Natural killer cell (primary cell): ENCODE measurements at places on chromosomes 2 and 18. TPM values are rescaled to one million over a fixed set of nuclear protein-coding genes. Genes with fewer than 3 reads are reported as not detected.

ZNF2 gene
- total RNA-seq = 2.4 TPM

ALPG gene
- not detected for total RNA-seq

TLX2 gene
- total RNA-seq = 0.45 TPM

GALNT13 gene
- total RNA-seq = not detected

INHBB gene
- not detected for total RNA-seq

- no peaks in the 10 kb centered on the region for H3K4me1 ChIP-seq
- H3K4me3 ChIP-seq = no peak overlapping the region
- H3K36me3 ChIP-seq = no peaks in the 10 kb centered on the region
- H3K27me3 ChIP-seq = no peaks in the 10 kb centered on the region
- H3K27ac ChIP-seq = no peak overlapping the region
These were observed 91.8 kb upstream of the SERTAD2 start for GRCh38 chr2:64745562-64745961.

- no peak for DNase-seq
- H3K4me3 ChIP-seq = no peak overlapping the region
- no peaks in the 10 kb centered on the region for H3K4me1 ChIP-seq
- no peaks in the 10 kb centered on the region for H3K36me3 ChIP-seq
These were observed 923.8 kb downstream of the LRP1B start for GRCh38 chr2:141207036-141207385.

DNA sequence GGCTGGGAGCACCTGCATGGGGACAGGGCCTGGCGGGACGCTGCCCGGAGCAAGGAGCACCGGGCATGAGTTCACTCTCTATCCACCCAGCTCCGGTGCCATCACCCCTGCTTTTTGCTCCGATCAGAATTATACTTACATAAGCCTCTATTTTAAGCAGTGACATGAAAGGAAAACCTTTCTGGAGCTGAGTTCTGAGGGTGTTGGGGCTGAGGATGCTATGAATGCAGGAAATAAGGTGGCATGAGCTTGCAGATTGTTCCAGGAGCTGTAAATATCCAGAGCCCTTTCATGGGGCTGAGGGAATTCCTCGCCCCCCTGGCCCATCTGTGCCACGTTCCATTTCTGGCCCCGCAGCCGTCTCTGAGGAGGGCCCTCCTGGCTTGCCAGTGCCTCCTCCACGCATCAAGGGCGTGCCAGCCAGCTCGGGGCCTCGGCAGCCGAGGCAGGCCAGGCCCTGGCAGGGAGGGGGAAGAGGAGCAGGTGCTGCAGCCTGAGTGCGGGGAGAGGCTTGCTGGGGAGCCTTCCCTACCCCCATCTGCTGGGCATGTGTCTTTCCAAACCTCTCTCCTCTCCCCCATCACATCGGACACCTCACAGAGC is 91.7 kb upstream of the MCFD2 start:
- H3K27ac ChIP-seq = no peak overlapping the region
- peaks cover 17% of the 10 kb centered on the region for H3K4me1 ChIP-seq
- no peak overlapping the region for H3K4me3 ChIP-seq
- H3K36me3 ChIP-seq = peaks cover 45% of the 10 kb centered on the region
- H3K27me3 ChIP-seq = no peaks in the 10 kb centered on the region
- DNase-seq = no peak

- H3K27me3 ChIP-seq = no peaks in the 10 kb centered on the region
- H3K36me3 ChIP-seq = no peaks in the 10 kb centered on the region
- no peak overlapping the region for H3K27ac ChIP-seq
- H3K4me3 ChIP-seq = no peak overlapping the region
These were observed 60.3 kb upstream of the PAPOLG start for GRCh38 chr2:60695793-60696192.

GRCh38 chr18:30625961-30626360 is 416.6 kb downstream of the DSC3 start:
- no peak for DNase-seq
- H3K4me3 ChIP-seq = no peak overlapping the region

DNA sequence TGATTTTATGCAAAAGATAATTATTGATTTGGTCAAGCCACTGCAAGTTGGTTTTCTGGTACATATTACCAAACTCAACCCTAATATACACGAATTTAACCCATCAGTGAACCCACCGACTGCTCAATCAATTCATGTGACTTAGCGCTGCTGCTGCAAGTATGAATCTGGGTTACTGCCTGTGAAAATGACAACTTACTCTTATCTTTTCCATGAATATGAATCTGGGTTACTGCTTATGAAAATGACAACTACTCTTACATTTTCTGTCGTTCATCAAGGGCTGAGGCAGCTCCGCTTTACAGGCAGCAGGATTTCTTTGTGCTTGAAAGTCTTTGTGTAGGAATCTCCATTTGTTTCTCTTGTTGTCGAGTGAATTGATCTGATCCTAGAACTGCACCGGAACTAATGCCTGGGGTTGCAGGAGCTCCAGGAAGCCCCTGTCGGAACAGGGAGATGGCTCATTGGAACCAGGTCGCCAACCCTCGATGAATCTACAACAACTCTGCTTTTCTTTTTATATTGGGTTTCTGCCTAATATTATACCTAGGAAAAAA is 22.1 kb upstream of the ALKAL2 start:
- H3K36me3 ChIP-seq = no peaks in the 10 kb centered on the region
- H3K27me3 ChIP-seq = no peaks in the 10 kb centered on the region
- H3K4me3 ChIP-seq = no peak overlapping the region
- no peak overlapping the region for H3K27ac ChIP-seq
- DNase-seq = no peak

- DNase-seq = no peak
- H3K4me1 ChIP-seq = peaks cover 18% of the 10 kb centered on the region
- no peak overlapping the region for H3K27ac ChIP-seq
- no peaks in the 10 kb centered on the region for H3K27me3 ChIP-seq
- H3K36me3 ChIP-seq = peaks cover 8% of the 10 kb centered on the region
These were observed 3.9 kb upstream of the DCTN1 start for GRCh38 chr2:74384051-74384450.

- no peak for DNase-seq
These were observed 166.7 kb downstream of the ST6GAL2 start for GRCh38 chr2:106719222-106719621.

DNA sequence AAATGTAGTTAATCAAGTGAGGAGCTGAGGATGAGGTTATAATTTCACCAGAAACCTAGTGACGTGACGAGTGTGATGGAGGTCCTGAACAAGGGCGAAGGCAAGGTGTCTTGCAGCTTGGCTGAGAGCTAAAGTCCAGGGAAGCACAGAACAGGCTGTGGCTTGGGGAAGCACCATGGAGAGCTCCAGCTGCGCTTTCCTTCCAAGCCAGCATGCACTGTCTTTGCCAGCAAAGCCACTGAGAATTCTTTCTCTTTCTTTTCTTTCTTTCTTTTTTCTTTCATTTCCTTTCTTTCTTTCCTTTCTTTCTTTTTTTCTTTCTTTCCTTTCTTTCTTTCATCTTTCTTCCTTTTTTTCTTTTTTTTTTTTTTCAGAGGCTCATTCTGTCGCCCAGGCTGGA is 239.3 kb downstream of the FBXO15 start:
- H3K27me3 ChIP-seq = no peaks in the 10 kb centered on the region
- H3K27ac ChIP-seq = no peak overlapping the region
- H3K36me3 ChIP-seq = no peaks in the 10 kb centered on the region
- DNase-seq = no peak
- no peaks in the 10 kb centered on the region for H3K4me1 ChIP-seq

- H3K36me3 ChIP-seq = no peaks in the 10 kb centered on the region
- no peak for DNase-seq
- H3K4me3 ChIP-seq = no peak overlapping the region
- no peaks in the 10 kb centered on the region for H3K27me3 ChIP-seq
These were observed 484.1 kb downstream of the DCC start for GRCh38 chr18:52824126-52824525.

DNA sequence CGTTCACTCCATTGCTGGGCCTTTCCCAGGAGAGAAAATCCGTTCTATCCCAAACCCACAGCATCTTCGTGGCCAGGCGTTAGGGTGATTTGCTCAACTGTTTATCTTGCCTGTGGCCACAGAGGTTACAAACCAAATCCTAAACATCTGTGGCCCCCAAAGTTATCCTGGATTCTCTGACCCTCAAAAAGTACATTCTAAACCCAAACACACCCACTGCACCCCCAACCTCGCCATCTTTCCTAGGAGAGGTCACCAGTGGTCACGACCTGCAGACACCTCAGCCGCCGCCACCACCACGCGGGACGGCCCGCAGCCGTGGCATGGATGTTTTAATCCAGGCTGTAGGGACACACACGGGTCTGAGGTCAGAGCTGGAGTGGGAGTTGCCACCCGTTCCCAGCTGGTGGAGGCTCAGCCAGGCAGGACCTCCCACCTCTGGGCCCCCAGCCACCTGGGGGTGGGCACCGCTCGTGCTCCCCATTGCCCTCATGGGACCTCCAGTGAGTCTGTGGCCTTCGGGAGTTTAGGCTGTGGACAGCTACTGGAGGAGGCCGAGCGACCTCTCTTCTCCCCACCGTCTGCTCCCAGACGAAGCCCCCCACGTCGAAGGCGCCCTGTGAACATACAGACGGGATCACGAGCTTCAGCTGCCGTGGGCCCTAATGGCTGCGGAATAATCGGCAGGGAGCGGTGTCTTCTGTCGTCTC is 72.0 kb downstream of the KCNG2 start:
- H3K4me3 ChIP-seq = no peak overlapping the region
- no peaks in the 10 kb centered on the region for H3K36me3 ChIP-seq
- no peak for DNase-seq
- no peak overlapping the region for H3K27ac ChIP-seq
- no peaks in the 10 kb centered on the region for H3K4me1 ChIP-seq
